ENCODE measurements at places on chromosomes 12 and 14. TPM values are rescaled to one million over a fixed set of nuclear protein-coding genes. Genes with fewer than 3 reads are reported as not detected.

GRCh38 chr14:73814153-73814552 lies 37.5 kb upstream of the PTGR2 start:
- peak; percentile 35 for DNase-seq

DNA sequence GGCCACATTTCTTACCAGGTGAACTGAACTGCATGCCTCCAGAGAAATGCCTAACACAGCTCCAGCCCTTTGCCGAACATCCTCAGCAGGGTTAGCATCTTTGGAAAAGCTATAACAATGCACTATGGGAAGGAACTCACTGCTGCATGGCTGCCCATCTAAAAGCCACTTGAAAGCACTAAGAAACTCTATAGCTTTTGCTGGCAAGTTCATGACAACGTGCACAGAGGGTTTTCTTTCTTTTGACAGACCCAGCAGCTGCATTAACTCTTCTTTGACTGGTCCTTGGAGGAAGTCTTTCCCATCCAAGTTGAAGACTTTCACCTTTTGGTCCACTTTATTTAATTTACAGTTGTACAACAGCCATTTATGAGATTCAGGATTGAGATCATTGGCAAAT lies 5.3 kb downstream of the TRMT5 start:
- DNase-seq, result peak; percentile 85

Gene SERPINA3
- 1.5 TPM for total RNA-seq

Gene PDE3A
- 25.8 TPM for total RNA-seq

Measured in tongue (tissue), 3 donors.